GM19239 (cell line): ENCODE measurements at places on chromosomes 2 and 18.

DNA sequence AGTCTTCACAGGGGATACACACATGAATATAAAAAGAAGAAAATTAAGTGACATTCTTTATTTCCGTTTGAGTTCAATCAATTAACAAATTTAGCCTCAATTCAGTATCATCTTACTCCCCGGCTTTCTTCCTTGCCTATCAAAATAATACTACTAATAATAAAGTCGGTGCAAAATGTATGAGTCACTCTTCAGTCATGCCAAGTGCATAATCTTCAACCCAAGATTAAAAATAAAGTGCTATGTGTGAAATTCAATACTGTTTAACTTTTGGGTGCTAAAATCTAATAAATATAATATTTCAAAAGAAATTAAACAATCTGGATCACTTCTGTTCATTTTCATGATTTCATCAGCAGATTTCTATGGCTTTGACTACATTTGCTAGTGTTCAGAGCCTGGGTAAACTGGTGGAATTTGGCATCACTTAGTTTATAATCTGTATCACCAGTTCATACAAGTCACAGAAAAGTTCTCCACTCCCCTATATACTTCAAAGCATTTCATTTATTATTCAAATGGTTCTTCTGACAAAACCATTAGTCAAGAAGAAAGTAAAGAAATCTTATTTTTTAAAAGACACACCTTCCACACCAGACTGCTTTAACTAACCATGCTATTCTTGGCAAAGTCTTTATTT lies 183.6 kb downstream of the THADA start:
- DNase-seq, result no peak

- no peak for DNase-seq
These were observed 3.2 kb upstream of the TTC39C start for GRCh38 chr18:24011123-24011917.

DNA sequence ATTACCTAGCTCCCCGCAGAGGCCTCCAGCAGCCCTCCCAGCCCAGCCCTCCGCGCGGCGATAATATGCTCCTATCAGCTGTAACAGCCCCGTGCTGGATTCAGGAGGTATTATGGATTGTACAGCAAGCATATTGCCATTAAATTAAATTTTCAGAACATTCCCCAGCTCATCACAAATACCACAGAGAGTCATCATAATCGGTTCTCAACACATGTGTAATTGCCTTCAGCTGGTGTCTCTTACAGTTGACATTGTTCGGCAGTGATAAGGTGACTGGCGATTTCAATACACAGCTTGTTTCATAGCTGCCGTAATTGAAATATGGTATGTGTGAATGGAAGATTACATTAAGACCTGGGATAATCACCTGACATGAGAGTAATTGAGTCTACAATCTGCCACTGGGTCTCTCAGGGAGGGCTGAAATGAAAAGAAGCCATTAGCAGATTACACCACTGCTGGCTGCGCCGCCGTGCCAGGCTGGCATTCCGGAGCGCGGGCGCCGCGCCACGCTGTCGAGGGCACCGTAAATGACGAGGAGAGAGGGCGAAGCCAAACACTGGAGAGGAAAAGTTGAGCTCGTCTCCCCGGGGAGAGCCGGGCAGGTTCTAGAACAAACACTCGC lies 549.4 kb upstream of the SALL3 start:
- no peak for DNase-seq

GRCh38 chr2:216056739-216057138 lies 24.9 kb downstream of the PECR start:
- DNase-seq, result no peak

- no peak for DNase-seq
These were observed 4.7 kb downstream of the LONRF2 start for GRCh38 chr2:100317634-100318033.

DNA sequence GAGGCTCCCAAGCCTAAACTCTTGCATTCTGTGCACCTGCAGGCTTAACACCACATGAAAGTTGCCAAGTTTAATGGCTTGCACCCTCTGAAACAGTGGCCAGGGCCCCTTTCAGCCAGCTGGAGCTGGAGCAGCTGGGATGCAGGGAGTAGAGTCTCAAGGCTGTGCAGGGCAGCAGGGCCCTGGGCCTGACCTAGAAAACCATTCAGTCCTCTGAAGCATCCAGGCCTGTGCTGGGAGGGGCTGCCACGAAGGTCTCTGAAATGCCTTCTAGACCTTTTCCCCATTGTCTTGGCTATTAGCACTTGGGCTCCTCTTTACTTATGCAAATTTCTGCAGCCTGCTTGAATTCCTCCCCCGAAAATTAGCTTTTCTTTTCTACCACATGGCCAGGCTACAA lies 10.6 kb upstream of the SFT2D3 start:
- DNase-seq, result no peak

GRCh38 chr18:22223254-22223964 lies 54.0 kb downstream of the GATA6 start:
- no peak for DNase-seq

- no peak for DNase-seq
These were observed 12.4 kb downstream of the ASAP2 start for GRCh38 chr2:9219027-9219445.
